Skin of body (tissue), 3 donors: ENCODE measurements at places on chromosomes 1 and 21. TPM values are rescaled to one million over a fixed set of nuclear protein-coding genes. Genes with fewer than 3 reads are reported as not detected.

Gene S100A14
- 141 TPM for total RNA-seq

Gene GNG4
- 1.6 TPM for total RNA-seq

Gene MX1
- total RNA-seq: 5.8 TPM

Gene GPR25
- not detected for total RNA-seq

Gene C1orf141
- total RNA-seq: not detected

Gene MYBPH
- 2.1 TPM for total RNA-seq

Gene PLA2G5
- not detected for total RNA-seq

Gene PFKFB2
- total RNA-seq: 9.4 TPM

Gene AMIGO1
- 3.5 TPM for total RNA-seq

Gene CFAP141
- not detected for total RNA-seq

Gene KLHDC9
- not detected for total RNA-seq

Gene MROH9
- total RNA-seq: 0.10 TPM

Gene RAB25
- total RNA-seq: 31.7 TPM

Gene KRTAP19-4
- total RNA-seq: not detected

Gene SMCP
- not detected for total RNA-seq

Gene KRTAP7-1
- 3.4 TPM for total RNA-seq

Gene DR1
- total RNA-seq: 24.1 TPM

Gene SH2D2A
- total RNA-seq: 0.89 TPM

Gene CTH
- total RNA-seq: 2.1 TPM

Gene LIPI
- not detected for total RNA-seq

Gene LRRC38
- total RNA-seq: 1.4 TPM

Gene HLX
- 10.9 TPM for total RNA-seq

Gene AADACL4
- 0.79 TPM for total RNA-seq

Gene ATP1B1
- total RNA-seq: 18.5 TPM
